Brain pericyte (primary cell): ENCODE measurements at places on chromosomes 6 and 20.

- no peak for DNase-seq
Observed at GRCh38 chr6:4327841-4328240, 192.5 kb upstream of the ECI2 start.

- DNase-seq, result no peak
Observed at GRCh38 chr20:276620-277495, 13.7 kb downstream of the C20orf96 start.

- DNase-seq, result no peak
Observed at GRCh38 chr6:142274656-142275055, 27.2 kb upstream of the ADGRG6 start.

- no peak for DNase-seq
Observed at GRCh38 chr20:20368418-20369249, 730 bp downstream of the INSM1 start.

DNA sequence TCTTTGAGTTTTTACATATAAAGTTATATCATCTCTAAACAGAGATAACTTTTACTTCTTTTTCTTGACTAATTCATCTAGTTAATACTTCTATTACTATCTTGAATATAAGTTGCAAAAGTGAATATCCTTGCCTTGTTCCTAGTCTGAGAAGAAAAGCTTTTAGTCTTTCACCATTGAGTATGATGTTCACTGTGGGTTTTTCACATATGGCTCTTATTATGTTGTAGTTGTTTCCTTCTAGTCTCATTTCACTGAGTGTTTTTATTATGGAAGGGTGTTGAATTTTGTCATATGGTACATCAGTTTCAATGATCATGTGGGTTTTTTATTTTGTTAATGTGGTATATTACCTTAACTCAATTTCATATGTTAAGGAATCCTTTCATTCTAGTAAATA lies 488.3 kb downstream of the COL12A1 start:
- no peak for DNase-seq

- DNase-seq, result no peak
Observed at GRCh38 chr20:1336699-1337367, 7.9 kb upstream of the SDCBP2 start.

GRCh38 chr20:46614503-46614902 lies 36.8 kb downstream of the SLC13A3 start:
- DNase-seq, result no peak

- DNase-seq, result no peak
Observed at GRCh38 chr6:158575550-158575949, 15.7 kb downstream of the TMEM181 start.

GRCh38 chr6:3899970-3900439 lies 50.8 kb downstream of the FAM50B start:
- no peak for DNase-seq

DNA sequence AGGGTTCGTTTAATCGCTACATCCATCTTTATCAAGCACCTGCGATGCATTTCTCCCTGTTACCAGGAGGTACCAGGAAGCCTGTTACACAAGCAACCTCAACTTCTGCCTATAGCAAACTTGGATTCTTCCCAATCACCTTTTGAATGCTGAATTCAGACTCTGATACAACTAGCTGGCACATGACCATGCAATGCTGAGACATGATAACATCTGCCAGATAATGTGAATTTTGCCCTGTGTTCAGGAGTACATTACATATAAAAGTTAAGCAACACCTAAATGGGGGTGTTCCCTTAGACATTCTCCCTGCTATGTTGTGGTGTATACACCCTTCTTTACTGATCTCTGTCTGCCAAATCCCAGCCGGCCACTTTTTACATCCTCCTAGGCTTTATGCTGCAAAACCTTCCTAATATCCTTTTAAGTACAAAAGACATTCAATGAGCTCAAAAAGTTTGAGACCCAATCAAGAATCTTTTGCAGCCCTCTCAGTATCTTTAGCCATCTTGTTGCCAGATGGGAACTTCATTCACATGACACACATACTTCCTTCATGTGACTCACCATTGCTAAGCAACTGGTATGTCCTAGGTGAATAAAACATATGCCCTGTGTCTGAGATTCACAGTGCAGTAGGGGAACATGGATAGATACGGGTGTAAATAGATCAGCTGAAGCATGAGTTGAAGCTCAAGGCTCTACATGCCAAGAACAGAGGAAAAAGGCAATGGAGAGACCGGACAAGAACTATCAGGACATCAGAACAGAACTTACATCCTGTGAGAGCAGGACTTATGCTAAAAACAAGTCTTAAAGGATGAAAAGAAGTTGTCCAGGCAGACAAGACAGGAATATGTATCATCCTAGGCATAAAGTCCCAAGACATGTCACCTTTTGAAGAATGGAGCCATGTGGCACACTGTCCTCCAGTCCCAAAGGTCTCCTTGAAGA lies 84.3 kb downstream of the ZHX3 start:
- no peak for DNase-seq

DNA sequence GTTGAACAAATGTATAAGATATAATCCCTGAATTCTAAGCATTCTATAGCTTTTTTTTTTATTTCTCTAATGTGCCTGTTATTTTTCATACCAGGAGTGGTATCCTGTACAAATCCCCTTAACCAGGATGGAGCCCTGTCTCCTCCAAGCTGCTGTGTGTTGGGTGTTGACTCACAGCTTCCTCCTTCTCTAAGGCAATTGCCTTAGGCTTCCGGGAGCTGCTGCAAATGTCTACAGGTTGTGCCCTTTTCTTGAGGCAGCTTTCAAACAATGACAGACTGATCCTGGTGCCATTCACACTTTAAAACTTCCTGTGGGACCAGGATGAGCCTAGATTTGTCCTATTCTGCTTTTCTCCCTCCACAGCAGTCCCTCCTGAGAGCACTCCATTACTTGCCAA lies 173.2 kb downstream of the BTBD3 start:
- no peak for DNase-seq

DNA sequence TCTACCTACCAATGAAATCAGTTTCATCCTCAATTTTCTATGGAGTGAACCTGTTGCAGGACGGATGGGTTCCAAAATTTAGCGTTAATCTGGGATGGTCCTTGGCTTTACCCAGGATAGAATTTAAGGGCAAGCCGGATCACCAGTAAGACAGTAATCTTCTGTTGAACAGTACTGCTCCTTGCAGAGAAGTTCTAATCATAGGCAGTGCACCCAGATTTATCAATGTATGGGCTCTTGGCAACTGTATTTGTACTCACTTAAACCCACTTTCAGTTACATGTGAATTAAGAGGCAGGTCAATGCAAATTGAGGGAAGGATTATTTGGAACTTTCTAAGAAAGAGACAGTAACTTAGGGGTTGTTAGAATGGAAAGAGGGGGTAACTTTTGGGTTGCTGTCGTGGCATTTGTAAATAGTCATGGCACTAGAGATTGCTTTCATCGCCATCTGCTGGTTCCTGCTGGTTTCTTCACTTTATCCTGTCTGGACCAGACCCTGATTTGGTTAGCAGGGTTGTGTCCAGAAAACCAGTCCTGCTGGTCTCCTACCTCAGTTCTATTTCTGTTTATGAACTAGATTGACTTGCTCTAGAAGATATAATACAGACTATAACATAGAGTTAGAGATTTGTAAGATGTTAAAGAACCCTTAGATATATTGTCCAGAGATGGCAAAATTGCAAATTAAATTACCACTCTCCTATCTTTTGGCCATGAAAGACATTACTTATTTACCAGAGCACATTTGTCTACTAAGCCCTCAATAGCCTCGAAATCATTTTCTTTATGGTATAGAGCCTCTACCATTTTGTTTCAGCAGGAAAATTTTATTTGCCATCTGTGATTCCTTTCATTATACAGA lies 646.3 kb downstream of the UTRN start:
- DNase-seq, result no peak

- DNase-seq, result no peak
Observed at GRCh38 chr6:43481591-43482236, 4.3 kb downstream of the TJAP1 start.

GRCh38 chr6:164337925-164338397 lies 923.4 kb downstream of the QKI start:
- DNase-seq, result no peak

DNA sequence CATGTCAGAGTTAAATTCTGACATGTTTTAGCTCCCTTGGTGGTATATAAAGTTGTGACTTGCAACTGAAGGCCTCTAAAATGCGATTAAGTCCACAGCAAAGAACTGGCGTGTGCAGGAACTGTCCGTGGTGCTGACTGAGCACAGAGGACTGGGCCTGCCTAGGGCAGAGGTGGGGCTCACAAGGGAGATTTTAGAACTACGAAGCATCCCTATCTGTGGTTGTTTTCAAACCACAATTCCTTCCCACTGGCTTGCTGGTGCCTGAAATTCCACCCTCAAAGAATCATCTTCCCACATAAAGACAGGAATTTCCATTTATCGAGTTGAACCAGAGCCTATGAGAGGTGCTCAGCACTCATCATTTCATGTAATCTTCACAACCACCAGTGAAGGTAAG lies 30.1 kb downstream of the RIMS4 start:
- DNase-seq, result no peak

DNA sequence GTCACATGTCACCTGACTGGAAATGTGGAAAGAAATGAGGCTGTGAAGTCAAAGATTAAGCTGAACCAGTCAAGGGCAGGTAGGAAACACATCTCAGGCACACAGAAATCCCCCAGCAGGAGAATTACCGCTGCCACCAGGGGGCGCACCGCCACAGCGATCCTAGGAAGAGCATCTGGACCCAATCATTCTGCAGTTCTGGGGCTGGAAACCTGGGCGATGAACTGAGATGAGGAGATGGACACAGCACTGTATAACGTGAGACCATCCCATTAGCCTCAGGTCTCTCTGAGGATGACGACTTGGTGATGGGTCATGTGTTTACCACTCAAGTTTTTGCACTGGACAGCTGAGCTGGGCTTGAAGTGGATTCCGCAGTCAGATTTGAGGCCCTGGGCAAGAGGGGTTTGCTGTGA lies 6.5 kb upstream of the SLC24A3 start:
- DNase-seq, result no peak

- DNase-seq, result no peak
Observed at GRCh38 chr6:26520237-26520849, 17.8 kb upstream of the HMGN4 start.

- no peak for DNase-seq
Observed at GRCh38 chr6:148775161-148775560, 28.3 kb downstream of the UST start.

GRCh38 chr6:15358579-15359327 lies 112.9 kb downstream of the JARID2 start:
- no peak for DNase-seq

DNA sequence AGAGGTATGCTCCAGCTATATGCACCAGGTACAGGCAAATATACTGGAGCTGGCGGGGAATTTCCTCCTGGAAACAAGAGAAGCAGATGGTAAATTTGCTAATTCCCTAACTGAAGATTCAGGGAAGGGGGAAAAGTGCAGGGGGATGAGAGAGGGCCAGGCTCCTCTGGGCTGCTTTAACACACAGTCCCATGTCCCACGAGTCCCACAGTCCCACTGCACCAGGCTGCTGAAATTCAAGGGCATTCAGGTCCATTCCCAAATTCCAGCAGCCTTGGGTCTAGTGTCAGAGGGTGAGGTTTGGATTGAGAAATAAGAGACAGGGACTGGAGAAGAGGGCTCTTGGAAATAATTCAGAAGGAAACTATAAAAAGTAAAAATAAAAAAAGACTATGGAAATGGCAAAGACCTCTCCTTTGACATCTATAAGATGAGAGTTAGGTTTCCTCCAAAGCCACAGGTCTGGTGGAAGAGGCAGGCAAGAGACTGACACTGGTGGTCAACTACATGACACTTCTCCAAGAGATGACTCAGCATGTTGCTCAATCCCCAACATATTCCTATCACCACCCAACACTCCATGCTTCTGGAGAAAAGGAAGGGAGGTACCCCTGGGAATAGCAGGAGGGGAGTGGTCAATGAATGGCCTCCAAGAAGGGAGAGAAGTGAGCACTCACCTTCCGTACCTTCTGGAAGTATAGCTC lies 69.2 kb downstream of the TRAM2 start:
- no peak for DNase-seq

- DNase-seq, result no peak
Observed at GRCh38 chr6:29999416-29999815, 57.1 kb downstream of the HLA-A start.

DNA sequence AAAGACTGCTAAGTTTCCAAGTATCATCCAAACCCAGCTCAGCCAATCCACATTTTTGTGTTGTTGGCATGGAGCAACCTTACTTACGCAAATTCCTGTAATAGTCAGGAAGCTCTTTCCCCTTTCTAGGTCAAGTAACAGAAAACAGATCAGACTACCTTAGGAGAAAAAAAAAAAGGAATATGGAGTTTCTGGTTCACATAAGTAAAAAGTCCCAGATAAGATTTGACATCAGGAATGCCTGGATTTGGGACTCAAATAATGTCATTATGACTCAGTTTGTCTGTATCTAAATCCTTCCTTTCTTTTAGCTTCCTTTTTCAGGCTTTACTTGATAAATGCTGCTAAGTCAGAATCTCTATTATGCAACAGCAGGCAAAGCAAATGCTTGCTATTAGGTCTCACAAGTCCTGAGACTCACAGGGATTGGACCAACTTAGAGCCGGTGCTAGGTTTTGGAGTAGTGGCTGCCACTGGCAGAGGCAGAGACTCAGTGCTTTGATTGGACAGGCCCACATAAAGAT lies 44.5 kb downstream of the NCOA7 start:
- DNase-seq, result no peak

DNA sequence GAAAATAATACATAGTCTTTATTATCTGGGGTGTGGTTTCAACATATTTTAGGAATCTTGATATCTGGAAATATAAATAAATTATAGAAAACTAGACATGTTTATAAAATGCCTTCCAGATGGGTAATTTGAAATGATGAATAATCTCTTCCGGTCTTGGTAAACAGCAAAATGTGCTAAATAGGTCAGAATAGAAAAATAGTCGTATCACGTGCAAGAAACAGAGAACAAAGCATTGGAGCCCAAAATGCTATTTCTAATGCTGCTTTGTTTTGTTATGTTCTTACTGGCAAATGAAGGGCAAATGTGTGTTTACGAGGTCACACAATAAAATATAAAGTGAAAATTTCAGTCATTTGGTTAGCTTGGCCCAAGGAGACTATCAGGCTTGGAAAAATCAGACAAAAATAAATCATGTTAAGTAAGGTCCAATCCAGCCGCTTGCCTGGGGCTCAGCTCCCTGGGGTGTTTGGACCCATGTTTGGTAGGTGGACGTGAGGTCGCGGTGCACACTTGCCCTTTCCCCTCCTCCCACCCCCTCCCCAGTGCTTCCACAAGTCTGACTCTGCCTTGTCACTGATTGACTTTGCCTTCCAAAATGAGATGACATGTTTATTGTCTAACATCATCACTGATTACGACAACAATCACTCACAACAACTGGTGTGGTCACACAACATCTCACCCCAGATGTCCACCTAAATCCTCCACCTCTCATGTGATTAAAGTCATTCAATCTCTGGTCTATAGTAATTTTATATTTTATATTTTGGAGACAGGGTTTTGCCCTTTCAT lies 56.0 kb downstream of the RIN2 start:
- no peak for DNase-seq

GRCh38 chr6:155120034-155120433 lies 124.9 kb downstream of the TIAM2 start:
- DNase-seq, result no peak
